ENCODE measurements at places on chromosomes 13 and 19. TPM values are rescaled to one million over a fixed set of nuclear protein-coding genes. Genes with fewer than 3 reads are reported as not detected.

The DNAJC3 gene
- total RNA-seq, result 21.5 TPM

The HMGB1 gene
- 1,533 TPM for total RNA-seq

The TSKS gene
- total RNA-seq, result not detected

The CAPN12 gene
- 0.69 TPM for total RNA-seq

The ATP4A gene
- not detected for total RNA-seq

The PLPPR2 gene
- total RNA-seq, result 20.2 TPM

All from A673 (cell line).